NT2/D1 (cell line): ENCODE measurements at places on chromosomes 7 and 10.

DNA sequence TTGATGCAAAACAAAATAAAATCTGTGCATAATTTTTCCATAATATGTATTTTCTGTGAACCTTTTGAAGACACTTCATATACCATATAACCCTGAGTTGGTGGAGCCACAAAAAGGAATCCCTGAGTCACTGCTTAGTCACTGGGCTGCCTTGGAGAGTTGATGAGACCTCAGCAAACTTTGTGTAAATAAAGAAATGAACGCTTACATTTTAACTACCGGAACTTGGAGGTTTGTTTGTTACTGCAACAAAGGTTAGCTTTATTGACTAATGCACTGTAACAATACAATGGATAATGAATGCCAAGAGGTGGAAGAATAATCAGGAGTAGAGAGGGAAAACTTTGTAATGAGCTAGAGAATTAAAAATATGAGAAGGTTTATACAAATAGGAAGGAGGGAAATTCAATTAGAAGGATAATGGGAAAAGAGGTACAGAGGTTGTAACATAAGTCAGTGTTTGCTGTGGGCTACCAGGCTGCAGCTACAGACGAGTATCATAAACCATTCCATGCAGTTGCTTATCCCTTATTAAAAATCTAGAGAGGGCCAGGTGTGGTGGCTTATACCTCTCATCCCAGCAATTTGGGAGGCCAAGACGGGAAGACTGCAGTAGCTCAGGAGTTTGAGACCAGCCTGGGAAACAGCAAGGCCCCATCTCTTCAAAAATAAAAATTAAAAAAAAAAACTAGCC is 1042.1 kb downstream of the TYW1 start:
- no peak for DNase-seq

GRCh38 chr10:101558204-101558603 is 29.9 kb downstream of the POLL start:
- no peak for DNase-seq

DNA sequence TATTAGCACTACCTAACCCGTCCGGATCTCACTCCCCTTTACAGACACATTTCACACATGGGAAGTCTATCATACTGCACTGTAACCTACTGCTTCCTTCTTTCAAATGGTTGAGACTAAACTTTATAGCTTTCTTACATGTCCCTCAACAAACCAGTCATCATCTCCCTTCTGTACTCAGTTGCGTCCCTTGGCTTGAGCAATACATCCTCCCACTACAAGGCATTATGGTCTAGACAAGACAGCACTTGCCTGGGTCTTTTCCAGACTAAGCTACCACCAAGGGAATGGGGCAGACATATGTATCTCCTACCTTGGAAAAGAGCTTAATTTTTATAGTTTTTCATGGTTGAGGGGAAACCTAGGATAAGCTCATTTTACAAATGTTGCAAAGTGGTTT is 575.2 kb downstream of the KCNMA1 start:
- no peak for DNase-seq

GRCh38 chr10:31762316-31762715 is 166.3 kb downstream of the ARHGAP12 start:
- no peak for DNase-seq
